Fibroblast of mammary gland (primary cell): ENCODE measurements at places on chromosomes 6 and 20.

- peak; percentile 87 for DNase-seq
Observed at GRCh38 chr6:118387921-118388701, 160.0 kb upstream of the PLN start.

GRCh38 chr6:46926481-46926880, 4.7 kb upstream of the ADGRF5 start:
- peak; percentile 46 for DNase-seq

DNA sequence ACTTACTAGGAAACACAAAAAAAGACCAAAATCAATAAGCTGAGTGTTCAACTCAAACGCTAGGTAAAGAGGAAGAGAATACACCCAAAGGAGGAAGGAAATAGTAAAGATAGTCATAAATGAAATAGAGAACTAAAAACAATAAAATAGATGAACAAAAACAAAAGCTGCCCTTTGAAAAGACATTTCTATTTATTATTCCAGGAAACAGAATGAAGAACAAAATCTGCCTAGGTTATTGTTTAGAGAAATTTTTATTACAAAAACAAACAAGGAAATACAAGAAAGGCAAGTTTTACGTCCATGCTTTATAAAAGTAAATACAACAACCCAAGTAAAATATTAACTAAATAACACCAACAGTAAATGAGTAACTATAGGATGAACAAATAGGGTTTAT, 20.1 kb downstream of the HLA-DMB start:
- no peak for DNase-seq

- DNase-seq = no peak
Observed at GRCh38 chr6:158095671-158096070, 72.4 kb downstream of the SERAC1 start.

DNA sequence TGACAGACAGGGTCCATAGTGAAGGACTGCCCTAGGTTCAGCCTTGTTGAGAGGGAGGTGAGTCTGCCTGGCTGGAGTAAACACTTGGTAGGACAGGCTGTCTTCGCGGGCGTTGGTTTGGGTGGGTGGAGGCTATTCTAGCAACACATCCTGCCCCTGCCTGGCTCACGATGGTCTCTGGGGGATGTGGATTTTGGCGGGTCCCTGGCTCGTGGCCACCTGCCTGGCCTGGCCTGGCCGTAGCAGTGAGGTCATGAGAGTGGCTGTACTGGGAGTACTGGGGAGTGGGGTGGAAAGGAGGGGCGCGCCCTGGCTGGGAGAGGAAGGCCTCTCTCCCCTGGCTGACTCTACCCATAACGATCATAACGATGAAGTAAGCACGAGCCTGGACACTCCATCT, 30.2 kb upstream of the MRPS18A start:
- peak; percentile 68 for DNase-seq

- DNase-seq = no peak
Observed at GRCh38 chr6:41334482-41335040, 847 bp upstream of the NCR2 start.

DNA sequence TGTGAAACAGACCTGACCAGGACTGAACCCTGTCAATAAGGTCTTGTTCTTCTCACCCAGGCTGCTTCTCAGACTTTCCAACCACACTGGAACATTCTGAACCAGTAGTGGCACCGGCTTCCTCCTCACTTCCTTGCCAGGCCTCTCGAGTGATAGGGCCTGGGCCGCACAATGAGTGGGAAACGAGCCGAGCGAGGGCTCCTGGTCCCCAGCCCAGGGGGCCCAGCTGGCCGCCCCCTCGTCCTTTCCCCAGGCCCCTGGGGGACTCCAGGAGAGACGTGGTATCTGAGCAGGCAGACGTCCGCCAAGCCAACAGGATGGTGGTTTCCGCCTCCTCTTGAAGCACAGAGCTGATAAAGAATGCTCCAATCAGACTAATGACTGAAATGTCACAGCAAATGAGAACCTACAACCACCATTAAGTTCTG, 117.9 kb downstream of the GMDS start:
- no peak for DNase-seq

DNA sequence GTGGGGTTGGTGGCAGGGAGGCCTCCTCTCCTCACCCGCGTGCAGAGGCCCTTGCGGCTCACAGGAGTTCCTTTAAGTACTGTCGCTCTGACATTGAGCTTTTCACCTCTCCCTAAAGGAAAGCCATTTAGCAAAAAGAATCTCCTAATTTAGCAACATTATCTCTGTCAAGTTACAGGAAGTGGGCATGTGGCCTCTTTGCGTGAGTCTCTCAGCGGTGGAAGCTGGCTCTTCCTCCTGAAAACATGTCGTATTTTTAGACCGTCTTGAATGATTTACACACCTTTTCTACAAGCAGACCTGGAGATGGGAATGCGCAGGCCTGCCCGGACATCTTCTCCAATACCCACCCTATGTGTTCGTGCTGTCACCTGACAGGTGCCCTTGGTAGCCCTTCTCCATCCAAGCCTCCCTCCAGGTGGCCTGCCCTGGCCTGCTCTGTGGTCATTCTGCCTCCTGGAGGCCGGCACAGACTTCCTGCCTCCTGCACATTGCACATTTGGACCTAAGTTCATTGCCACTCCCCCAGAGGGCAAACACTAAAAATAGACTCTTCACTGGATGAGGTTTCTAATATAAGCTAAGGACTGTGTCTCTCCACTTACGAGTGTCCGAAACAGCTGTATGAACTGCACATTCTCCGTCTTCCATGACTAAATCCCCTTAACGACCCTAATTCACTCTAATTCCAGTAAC, 18.5 kb upstream of the PHACTR3 start:
- no peak for DNase-seq

GRCh38 chr6:158422629-158423238, 110.5 kb downstream of the TULP4 start:
- DNase-seq = no peak

DNA sequence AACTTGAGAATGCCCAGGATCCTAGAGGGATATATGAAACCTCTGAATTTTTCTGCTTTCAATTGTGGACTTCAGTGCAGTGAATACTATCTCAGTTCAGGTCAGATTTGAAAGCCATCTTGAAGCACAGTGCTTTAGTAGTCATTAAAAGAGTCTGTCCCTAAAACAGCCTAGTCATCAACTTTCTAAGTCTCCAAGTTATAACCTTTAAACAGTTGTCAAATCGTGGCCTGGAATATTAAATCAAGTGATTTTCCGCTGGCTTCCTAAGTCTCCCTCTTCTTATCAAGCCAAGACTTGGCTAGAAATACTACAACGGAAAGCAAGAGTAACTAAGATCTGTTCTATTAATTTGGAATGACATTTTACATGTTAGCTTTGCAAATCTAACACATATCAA, 45.8 kb downstream of the SCML4 start:
- no peak for DNase-seq

DNA sequence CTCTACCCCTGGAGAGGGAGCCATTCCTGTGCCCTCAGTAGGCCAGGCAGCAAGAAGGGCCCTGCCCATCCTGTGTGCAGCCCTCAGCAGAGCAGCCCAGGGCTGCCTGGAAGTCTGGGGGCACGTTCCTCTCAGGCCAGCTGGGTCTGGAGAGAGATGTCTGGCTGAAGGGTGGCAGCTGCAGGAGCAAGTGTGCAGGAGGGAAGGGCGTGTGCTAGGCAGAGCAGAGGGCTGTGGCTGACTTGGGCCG, 62.7 kb downstream of the NOL4L start:
- DNase-seq = no peak

DNA sequence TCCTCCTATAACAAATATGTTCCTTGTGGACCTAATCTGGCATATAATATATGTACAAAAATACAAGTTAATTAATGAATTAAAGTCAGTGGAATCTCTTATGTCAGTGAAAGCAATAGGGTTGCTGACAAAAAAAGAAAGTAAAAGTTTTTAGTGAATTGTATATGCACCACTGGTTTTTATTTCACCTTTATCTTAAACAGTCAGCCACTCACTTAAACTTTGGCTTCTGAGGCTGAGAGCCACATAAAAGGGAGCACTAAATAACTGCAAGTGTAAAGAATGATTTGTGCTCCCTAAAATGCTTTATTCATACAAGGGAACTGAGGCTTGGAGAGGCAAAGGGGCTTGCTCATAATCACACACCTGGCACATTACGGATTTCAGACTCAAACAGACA, 9.9 kb upstream of the F13A1 start:
- no peak for DNase-seq

- peak; percentile 76 for DNase-seq
Observed at GRCh38 chr20:62846166-62846890, 15.3 kb downstream of the TCFL5 start.

DNA sequence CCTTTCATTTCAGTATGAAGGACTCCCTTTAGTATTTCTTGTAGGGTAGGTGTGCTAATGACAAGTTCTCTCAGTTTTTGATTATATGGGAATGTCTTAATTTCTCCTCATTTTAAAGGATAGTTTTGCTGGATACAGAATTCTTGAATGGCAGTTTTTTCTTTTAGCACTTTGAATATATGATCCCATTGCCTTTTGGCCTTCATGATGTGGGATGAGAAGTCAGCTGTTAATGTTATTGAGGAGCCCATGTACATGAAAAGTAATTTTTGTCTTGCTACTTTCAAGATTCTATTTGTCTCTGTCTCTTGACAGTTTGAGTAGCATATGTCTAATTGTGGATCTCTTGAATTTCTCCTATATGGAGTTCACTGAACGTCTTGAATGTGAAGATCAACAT, 30.9 kb downstream of the RSPH3 start:
- peak; percentile 2 for DNase-seq

DNA sequence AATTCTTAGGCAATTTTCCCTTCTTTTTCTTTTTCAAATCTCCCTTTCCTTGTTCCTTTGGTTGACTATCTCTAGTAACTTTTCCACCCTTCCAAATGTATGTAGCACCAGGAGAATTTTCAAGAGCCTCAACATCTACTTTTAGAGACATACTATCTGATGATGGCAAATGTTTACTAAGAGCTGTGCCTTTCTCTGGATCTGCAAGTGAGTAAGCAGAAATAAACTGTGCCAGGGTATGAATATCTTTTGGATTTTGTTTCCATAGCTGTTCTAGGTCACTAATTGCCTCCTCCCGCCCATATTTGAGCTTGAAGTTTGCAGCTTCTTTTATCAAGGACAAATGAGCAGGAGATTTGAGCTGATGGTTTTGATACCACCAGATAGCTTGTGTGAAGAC, 69.5 kb downstream of the GTF2H5 start:
- DNase-seq = no peak

DNA sequence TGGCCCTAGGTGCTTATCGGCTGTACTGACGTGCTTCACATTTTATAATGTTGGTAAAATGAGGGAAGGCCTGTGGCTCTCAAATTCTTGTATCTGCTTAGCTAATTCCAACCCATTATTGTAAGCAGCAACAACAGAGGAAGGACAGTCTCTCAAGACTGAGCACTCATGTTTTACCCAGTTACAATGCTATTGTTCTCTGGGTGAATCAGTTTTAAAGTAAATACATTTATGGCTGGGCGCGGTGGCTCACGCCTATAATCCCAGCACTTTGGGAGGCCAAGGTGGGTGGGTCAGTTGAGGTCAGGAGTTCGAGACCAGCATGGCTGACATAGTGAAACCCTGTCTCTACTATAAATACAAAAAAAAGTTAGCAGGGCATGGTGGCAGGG, 194.6 kb downstream of the PRKN start:
- no peak for DNase-seq

- peak; percentile 77 for DNase-seq
Observed at GRCh38 chr6:72580281-72580940, 41.5 kb upstream of the KCNQ5 start.

DNA sequence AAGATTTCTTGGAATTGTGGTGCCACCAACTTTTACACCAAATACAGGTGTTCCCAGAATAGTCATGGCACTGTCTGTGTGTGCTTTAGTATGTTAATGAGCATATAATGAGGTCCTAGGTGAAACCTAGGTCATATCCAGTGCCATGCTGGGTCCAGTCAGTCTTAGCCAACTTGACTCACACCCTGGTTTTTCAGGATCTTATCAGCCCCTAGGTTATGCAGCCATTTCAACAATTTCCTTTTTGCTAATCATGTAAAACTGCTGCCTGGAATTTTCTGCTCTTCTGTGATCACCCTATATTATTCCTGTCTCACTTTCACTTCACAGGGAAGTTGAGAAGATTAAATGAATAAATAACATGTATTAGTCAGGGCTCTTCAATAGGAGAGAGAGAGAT, 23.7 kb downstream of the SDHAF4 start:
- no peak for DNase-seq

GRCh38 chr6:127402890-127403617, 56.1 kb downstream of the KIAA0408 start:
- DNase-seq = no peak
